ENCODE measurements at places on chromosomes 6 and 20.
A peak's percentile ranks its signal among the peaks of the same experiment; 100 is the strongest.

DNA sequence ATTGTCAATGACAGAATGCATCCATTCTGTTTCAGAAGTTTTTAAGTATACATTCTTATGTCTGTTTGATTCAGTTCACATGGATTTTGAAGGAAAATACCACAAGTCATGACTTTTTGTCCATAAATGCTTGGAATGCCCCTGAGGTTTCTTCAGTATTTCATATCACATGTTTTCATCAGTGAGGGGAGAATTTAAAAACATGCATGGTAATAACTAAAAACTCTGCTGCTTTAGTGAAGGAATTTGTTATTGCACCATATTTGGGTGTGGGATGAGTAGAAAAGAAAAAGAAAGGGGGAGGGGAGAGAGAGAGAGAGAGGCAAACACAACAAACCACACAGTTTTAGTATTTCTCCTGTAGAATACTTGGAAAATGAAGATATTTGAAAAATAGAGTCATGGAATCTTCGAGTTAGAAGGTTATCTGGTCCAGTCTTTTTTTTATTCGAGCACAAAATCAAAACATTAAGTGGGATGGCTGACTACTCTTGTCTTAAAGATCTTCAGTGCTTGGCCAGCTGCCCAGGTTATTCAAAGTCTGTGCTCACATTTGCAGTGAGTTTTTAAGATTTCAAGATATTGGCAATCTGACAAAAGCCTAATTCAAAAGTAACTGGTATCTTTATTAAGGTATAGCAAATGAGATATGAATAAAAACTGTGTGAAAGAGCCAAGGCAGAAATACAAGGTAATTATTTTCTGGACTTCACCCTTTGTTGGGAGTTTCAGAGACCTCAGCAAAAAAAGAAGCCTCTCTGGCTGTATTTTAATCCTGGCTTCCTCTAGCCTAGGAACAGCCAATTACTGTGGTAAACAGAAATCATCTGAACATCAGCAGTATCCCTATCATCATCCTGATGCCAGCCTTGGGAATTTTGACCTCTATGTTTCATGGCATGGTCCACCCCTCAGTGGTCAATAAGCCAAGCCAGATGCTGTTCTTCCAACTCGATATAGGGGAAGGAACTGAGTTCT is 687.9 kb upstream of the CITED2 start:
- DNase-seq, result no peak

GRCh38 chr6:33710296-33711121 is 991 bp downstream of the UQCC2 start:
- peak; percentile 49 for DNase-seq

GRCh38 chr6:52511572-52512151 is 65.2 kb downstream of the TRAM2 start:
- DNase-seq, result no peak

- DNase-seq, result no peak
These were observed 7.1 kb downstream of the BPI start for GRCh38 chr20:38311091-38311490.

GRCh38 chr20:35269055-35269781 is 8.7 kb downstream of the MMP24OS start:
- peak; percentile 71 for DNase-seq

- no peak for DNase-seq
These were observed 88.3 kb downstream of the ZHX3 start for GRCh38 chr20:41229259-41229658.

GRCh38 chr6:108492131-108492766 is 68.5 kb upstream of the FOXO3 start:
- DNase-seq, result peak; percentile 74

- DNase-seq, result peak; percentile 92
These were observed 868 bp downstream of the SAMD10 start for GRCh38 chr20:63978319-63979228.

DNA sequence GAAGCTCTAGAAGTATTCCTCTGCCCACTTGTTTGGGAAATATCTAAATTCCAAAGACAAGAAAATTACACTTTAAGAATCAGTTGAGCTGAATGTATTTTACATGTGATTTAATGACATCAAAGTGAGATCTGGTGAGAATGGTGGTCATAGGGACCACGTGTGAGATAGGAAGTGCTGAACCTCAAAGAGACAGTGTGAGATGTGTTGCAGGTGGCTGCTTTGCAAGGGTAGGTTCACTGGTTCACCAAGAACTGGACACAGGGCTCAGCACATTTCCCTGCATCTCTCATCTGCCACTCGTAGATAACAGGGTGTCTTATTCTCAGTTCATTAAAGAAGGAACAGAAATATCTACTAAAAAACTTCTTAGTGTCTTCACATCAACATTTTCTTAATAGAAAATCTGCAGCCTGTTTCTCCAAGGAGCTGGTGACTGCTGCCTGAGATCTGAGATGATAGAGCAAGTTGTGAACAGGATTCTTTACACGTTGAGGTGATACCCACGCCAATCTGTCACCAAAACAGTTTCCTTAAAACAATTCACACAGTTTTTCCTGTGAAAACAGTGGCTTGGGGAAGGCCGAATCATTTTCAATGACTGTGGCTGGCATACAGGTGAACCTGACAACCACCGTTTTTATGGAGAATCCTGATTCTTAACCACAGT is 7.2 kb downstream of the CCR6 start:
- no peak for DNase-seq

DNA sequence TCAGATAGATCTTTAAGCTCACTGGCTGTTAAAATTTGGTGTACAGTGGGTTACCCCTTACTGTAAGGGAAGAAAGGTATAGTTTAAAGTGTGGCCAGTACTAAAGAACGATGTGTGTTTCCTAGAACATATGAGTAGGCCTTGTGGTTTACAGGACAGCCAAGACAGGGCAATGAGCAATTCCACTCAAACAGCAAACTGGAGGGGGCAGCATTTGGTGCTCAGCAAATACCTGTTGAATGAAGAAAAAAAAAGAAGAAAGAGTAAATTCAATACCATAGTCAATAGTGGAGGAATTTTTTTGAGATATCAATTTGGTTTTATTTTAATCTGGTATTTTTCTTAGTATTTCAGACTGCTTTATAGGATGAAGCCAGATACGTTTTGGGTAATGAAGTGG is 3.8 kb upstream of the NCOA5 start:
- no peak for DNase-seq

DNA sequence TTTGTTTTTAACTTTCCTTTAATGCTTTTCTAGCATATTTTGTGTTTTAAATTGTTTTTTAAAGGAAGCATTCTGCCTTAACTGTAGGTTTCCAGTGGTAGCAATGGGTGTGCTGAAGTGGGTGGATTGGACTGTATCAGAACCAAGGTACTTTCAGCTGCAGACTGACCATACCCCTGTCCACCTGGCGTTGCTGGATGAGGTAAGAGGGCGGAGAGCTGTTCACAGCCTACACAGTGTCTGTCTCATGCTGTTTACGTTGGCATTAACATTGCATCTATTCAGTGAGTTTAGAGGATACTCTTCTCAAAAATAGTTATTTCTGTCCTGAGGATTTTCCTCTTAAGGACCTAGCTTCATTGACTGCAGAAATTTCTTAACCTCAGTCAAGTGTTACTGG is 11.9 kb downstream of the NELFCD start:
- DNase-seq, result no peak

GRCh38 chr6:116836606-116837342 is 7.9 kb upstream of the GPRC6A start:
- no peak for DNase-seq

GRCh38 chr20:54132612-54133433 is 41.0 kb downstream of the CYP24A1 start:
- peak; percentile 48 for DNase-seq

DNA sequence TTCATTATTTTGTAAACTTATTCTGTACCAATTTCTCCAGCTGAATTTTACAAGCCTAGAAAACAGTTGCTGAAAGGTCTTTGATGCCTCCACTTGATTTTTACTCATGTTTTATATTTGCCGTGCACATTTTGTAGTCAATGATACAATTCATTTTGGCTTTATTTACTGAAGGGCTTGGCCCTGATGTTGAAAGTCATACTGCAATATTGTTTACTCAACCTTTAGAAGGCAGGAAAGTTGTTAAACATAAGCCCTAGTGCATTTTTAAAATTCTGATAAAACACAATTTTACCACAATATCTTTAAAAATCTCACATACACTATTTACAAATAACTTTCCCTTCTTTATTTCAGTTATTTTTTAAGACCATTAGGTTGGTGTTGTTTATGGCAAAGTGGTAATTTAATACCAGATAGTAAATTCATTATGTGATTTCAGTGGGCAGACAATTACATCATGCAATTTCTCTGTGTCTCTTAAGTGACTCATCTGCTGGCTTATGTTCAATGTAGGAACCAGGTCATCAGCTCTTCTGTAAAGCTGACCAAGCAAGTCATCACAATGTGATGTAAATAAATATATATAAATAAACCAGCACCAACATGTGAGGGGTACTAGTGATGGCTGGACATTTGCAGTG is 121.1 kb upstream of the SLC35B3 start:
- DNase-seq, result peak; percentile 2

GRCh38 chr6:30810813-30811339 is 66.5 kb upstream of the IER3 start:
- no peak for DNase-seq

- DNase-seq, result no peak
These were observed 42.4 kb downstream of the TNFRSF21 start for GRCh38 chr6:47267301-47267700.

GRCh38 chr6:35230498-35230897 is 16.7 kb downstream of the SCUBE3 start:
- DNase-seq, result no peak

- DNase-seq, result peak; percentile 14
These were observed 8.0 kb downstream of the PRDM13 start for GRCh38 chr6:99614430-99615186.

DNA sequence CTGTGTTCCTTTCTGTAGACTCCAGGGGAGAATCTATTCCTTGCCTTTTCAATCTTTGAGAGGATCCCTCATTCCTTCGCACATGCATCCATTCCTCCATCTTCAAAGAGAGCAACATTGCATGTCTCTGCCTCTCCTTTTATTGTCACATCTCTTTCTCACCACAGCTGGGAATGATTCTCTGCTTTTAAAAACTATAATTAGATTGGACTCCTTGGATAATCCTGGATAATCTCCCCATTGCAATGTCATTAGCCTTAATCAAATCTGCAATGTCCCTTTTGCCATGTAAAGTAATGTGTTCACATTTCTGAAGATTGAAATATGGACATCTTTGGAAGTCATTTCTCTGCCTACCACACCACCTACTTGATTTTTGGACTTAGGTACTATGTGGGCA is 750.1 kb downstream of the COL12A1 start:
- no peak for DNase-seq

- no peak for DNase-seq
These were observed 48.4 kb downstream of the PLAGL2 start for GRCh38 chr20:32158943-32159660.

GRCh38 chr6:169075211-169075914 is 178.3 kb downstream of the THBS2 start:
- peak; percentile 83 for DNase-seq

DNA sequence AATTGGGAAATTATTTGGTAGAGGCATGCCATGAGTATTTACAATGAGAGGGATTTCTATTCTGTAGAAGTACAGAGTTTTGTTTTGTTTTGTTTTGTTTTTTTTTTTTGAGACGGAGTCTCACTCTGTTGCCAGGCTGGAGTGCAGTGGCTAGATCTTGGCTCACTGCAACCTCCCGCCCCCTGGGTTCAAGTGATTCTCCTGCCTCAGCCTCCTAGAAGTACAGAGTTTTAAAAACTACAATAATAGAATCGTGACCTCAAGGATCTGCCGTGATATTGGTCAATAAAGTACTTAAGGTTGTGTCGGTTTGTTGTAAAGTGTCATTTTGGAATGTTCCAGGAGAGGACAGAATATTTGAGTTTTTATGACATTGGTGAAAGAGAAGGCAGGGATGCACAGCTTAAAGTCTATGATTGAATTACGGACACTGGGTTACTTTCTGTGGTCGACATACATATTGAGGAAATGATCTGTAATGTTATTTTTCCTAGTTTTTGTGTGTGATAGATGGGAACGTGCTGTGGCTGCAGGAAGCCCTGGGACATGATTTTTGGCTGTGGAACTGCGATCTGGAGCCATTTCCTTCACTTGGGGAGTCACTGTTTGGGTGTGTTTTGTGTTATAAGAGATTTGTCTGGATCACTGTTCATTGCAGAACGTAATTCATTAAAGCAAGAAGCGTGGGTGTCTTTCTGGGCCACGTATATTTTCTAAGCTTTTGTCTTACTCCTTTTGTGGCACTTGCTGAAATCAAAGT is 59.6 kb downstream of the TIAM2 start:
- DNase-seq, result no peak

GRCh38 chr6:99607416-99608036 is 893 bp downstream of the PRDM13 start:
- no peak for DNase-seq

DNA sequence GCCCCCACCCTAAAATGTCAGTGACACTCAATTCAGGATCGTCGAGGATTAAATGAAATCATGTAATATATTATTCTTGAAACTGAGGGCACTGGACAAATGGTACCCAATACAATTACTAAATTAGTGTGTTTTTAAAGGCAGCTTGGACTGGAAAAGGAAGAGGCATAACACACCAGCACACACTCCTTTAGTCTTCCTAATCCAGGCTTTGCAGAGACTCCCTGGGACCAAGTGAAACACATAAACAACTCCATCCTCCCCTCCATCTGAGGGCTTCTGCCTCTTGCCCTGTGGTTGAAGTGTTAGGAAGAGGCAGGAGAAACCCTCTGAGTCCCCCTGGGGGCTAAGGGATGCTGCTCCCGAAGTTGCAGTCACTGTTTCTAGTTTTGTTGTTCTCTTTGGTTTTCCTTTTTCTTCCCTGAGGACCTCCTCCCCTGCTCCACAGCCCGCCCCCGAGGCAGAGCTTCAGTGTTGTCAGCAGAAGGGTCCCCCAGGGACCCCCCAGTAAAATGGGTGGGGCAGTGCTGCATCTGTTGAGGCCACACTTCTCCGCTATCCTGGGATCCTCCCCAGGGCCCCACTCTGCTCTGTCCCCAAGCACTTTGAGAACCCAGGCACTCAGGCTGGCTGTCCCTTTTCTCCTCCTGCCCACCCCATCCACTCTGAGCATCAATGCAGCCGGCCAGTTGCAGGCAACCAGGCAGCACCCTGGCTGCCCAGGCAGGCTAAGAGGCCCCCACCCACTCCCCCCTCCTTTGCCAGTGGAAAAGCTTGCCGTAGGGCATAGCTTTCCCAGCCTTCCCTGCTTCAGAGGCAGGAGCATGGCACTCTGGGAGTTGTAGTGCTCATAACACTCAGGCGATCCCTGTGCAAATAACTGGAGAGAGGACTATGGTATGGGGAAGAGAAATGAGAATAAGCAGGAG is 5.9 kb downstream of the TMEM63B start:
- peak; percentile 40 for DNase-seq

- no peak for DNase-seq
These were observed 36.1 kb downstream of the PREX1 start for GRCh38 chr20:48791666-48792071.

GRCh38 chr20:50838322-50838625 is 43.4 kb downstream of the BCAS4 start:
- no peak for DNase-seq

DNA sequence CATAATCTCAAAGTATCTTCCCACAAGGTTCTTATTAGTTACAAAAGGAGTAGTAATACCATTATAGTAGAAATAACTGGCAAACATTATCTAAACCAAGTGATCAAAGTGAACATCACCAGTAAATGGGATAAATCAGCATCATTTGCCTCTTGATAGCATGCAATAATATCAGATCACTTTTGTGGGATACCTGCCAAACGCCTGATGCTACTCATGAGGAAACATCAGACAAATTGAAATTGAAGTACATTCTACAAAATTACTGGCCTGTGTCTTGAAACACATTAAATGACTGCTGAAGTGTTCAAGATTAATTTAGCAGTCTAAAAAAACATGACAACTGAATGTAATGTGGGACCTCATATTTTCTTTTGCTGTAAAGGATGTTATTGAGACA is 208.1 kb downstream of the TINAG start:
- no peak for DNase-seq

All from NB4 (cell line).